Suppressor macrophage (primary cell): ENCODE measurements at places on chromosomes 2 and 18.

GRCh38 chr2:201093573-201093972, 21.8 kb downstream of the NDUFB3 start:
- peak; percentile 63 for DNase-seq

DNA sequence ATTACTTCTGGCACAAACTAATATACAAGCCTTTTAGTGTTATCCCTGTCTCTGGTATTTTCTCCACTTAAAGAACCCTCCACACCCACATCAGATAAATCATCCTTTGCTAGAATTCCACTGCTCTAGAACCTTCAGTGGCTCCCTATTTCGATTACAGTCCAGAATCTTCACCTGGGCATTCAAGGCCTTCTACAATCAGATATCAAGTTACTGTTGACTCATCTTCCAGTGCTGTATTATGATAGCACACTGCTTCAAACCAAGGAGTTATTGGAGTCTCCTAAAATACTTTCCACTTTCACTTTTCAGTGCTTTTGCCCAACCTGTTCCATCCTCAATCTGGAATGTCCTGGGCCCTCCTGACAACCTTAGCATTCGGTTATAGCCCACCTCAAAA, 3.4 kb downstream of the CGREF1 start:
- no peak for DNase-seq

DNA sequence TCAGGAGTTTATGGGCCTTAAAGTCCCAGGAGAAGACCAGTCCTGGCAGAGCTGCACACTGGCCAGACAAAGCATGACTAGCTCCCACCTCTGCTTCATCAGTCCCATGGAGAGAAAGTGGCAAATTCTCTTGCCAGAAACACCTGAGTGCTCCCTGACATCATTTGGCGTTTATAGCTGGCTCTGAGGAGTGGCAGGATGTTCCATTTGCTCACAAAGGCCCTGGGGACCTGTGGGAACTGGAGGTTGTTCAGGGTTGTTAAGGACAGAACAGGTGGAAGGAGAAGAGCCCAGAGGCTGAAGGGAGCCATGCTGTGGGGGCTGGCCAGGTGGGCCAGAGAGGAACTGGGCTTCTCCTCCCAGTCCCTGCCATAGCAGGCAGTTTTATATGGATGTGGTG, 56.1 kb downstream of the RPL37A start:
- no peak for DNase-seq

- DNase-seq: no peak
Observed at GRCh38 chr2:98454073-98454472, 9.4 kb downstream of the INPP4A start.

GRCh38 chr2:113784823-113785744, 28.6 kb upstream of the SLC35F5 start:
- no peak for DNase-seq
